Type B pancreatic cell (in vitro differentiated cells): ENCODE measurements at places on chromosomes 1 and 21. TPM values are rescaled to one million over a fixed set of nuclear protein-coding genes. Genes with fewer than 3 reads are reported as not detected.

KTI12 gene
- total RNA-seq = 9.6 and 9.9 TPM in 2 replicates

MAP10 gene
- total RNA-seq = 2.0 and 3.2 TPM in 2 replicates

RPF1 gene
- 29.5 and 34.1 TPM in 2 replicates for total RNA-seq

TMEM63A gene
- total RNA-seq = 63.3 and 78.0 TPM in 2 replicates

CNIH3 gene
- 1.8 and 4.5 TPM in 2 replicates for total RNA-seq

OR6K3 gene
- total RNA-seq = not detected in 2 replicates

LEMD1 gene
- total RNA-seq = 5.5 and 8.1 TPM in 2 replicates

IFFO2 gene
- total RNA-seq = 11.3 and 14.7 TPM in 2 replicates

SMIM1 gene
- total RNA-seq = 10.8 and 15.1 TPM in 2 replicates

GMEB1 gene
- 17.9 and 18.0 TPM in 2 replicates for total RNA-seq
